ENCODE measurements at places on chromosomes 7 and 10.

GRCh38 chr10:53111529-53111928, 338.9 kb upstream of the MBL2 start:
- no peak for ATAC-seq

- ATAC-seq = no peak
Observed at GRCh38 chr10:122618461-122619165, 58.1 kb downstream of the DMBT1 start.

DNA sequence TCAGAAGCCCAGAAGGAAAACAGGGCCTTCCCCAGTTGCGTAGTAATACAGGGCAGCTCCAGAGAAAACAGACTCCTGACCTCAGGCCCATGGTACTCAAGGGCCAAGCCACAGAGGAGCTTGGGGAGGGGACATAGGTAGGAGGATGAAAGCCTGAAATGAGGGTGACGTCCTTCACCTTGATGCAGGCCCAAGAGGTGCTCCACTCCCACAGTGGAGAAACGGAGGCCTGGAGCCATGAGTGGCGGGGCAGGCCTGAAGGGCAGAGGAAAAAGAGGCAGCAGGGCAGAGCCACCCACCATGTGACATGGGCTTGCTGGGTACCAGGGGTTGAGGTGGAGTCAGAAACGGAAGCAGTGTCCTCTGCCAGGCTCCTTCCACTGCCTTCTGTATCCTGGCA, 83.0 kb downstream of the C10orf105 start:
- ATAC-seq = no peak

DNA sequence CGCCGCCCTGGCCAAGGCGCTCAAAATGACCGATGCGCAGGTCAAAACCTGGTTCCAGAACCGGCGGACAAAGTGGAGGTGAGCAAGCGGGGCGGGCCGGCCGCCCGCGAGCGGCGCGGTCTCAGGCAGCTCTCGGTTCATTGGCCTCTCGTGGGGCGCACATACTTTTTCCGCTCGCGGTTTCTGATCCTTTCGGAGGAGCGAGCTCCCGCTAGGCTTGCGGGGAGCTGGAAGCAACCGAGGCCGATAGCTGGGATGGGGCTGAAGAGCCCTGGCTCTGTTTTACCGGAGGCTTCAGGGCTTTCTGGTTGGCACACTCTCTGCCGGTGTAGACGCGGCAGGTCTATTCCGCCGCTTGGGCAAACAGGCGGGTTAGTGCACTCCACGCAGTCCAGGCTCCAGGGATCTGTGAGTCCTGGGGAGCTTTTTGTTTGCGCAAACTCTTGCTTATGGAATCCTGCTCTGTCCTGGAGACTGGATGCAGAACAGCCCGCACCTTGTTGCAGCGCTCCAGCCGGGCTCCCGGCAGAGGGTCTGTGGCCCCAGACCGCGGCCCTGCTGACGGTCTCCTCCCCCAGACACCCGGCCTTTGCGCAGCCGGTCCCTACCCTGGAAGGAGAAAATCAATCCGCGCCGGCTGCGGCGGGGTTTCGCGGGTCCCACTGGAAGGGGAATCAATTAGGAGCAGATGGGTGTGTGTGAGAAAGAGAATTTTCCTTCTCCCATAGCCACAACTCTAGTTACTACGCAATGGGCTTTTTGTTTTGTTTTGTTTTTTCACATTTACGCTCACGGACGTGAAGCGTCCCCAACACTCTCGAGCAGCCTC, 3.4 kb downstream of the TLX1 start:
- no peak for ATAC-seq

- ATAC-seq = no peak
Observed at GRCh38 chr10:124998624-124999291, 56.8 kb downstream of the ZRANB1 start.

- no peak for ATAC-seq
Observed at GRCh38 chr7:23700046-23700445, 10.0 kb upstream of the STK31 start.

Measured in stimulated activated memory B cell treated with anti-CD40 and anti-IgM and Interleukin-4, amounts not matched to agents 10 μg/mL and 1 μg/mL and 100 μg/mL, for 72 hours (primary cell).